ENCODE measurements at places on chromosomes 11 and 22.

DNA sequence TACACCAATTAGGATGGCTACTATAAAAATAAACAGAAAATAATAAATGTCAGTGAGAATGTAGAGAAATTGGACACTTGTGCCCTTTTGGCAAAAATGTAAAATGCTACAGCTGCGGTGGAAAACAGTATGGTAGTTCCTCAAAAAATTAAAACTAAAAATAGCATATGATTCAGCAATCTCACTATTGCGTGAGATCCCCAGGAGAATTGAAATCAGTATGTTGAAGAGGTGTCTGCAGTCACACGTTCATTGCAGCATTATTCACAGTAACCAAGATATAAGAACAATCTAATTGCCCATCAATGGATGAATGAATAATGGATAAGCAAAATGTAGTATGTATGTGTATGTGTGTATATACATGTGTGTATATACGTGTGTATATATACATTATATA lies 6.8 kb downstream of the OR52N2 start:
- DNase-seq, result no peak

- no peak for DNase-seq
Observed at GRCh38 chr11:59944720-59945119, 6.5 kb downstream of the OOSP1 start.

DNA sequence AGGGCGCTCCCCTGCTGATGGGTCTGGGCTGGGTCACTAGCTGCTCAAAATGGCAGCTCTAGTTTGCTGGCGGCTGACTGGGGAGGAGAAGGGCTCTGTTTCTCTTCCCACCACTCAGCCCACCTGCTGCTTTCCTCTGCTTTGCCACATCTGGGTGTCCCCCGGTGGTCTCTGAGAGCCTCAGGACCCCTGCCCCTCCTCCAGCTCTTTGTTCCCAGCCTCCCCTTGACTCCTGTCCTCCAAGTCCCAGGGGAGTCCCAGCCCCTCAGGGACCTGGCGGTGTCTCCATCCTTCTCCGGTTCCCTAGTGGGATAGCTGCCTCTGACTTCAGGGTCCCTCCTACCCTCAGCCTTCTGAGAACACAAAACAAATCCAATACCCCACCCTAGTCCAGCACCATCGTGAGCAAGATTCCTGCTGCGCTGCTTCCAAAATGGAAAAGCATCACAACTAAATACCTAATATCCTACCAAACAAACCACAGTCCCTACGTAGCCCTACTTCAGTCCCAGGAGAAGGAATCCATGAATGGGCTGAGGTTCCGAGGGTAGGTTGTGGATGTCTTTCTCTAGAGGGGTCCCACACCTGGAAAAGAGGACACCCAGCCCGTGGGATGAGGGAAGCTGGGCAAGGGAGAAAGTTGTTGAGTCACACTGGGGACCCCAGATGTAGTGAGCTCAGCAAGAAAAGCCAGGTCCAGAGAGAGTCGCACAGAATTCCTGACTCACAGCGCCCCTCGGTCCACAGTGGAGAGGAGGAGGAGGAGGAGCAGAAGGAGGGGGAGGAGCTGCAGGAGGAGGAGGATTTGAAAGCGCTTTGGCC lies 45.0 kb upstream of the NNMT start:
- DNase-seq, result no peak

- DNase-seq, result no peak
Observed at GRCh38 chr11:1111545-1112212, 37.0 kb downstream of the MUC2 start.

DNA sequence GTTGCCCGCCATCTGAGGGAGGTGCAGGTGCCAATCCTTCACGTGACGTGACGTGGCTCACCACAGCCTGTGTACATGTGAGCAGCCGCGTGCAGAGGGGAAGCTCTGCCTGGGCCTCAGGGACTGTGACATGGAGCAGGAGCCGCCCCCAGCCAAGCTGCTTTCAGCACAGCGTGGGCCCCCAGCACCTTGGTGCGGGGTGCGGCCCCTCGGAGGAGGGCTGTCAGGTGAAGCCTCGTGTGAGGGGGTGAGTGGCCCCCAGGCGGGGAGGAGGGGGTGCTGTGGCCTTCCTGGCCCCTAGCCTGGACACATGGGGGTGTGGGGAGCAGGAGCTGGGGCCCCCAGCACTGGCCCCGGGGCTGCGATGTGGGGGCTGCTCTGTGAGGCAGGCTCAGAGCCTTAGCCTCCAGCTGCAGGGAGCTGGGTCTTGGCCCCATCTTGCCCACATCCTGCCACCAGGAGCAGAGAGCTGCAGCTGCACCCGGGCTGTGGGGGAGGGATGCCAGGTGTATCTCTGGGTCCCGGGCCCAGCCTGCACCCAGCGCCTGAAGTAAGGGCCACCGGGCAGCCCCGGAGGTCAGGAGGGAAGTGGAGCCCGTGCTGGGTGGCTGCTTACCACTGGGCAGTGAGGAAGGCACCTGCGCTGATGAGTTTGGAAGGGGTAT lies at the start of gene ADORA2A:
Gene ADORA2A (plus strand): TSS at position 100 of the 665 bp plus-strand sequence. CDS start 5,806 bp downstream, outside the sequence.
- DNase-seq, result peak; percentile 80

DNA sequence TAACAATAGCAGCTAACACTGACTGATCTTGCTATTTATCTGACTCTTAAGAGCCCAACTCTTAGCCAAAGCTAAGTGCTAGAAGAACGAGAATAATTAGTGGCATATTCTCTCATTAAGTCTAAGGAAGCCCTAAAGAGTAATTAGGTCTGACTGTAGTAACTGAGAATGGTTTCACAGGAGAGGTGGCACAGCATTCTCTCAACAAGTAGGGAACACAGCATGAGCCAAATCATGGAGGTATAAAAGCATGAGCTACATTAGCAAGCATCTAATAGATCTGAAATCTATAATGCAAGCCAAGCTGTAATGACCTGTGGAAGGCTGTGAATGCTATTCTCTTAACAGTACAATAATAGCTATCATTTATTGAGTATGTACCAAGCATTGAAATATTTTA lies 230.6 kb downstream of the TTC28 start:
- no peak for DNase-seq

GRCh38 chr22:31753005-31753633 lies 700 bp upstream of the DEPDC5 start:
- no peak for DNase-seq

DNA sequence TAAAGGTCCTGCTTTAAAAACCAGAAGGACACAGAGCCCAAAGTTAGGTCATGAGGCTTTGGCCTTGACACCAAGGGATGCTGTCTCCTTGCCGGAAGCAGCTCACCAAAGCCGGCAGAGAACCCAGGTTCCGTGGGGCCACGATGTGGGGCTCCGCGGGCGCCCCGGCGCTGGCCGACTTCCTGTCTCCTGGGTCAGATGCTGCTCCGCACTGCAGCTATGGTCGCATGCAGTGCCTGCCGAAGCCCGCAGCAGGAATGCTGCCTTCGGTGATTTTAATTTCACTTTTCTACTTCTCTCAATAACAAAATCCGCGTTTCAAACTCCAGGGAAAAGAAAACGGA lies 454 bp upstream of the OTUB1 start:
- DNase-seq, result peak; percentile 72

- DNase-seq, result no peak
Observed at GRCh38 chr11:70734379-70734778, 336.1 kb downstream of the CTTN start.

GRCh38 chr22:19663286-19663815 lies 51.0 kb upstream of the SEPTIN5 start:
- DNase-seq, result no peak

DNA sequence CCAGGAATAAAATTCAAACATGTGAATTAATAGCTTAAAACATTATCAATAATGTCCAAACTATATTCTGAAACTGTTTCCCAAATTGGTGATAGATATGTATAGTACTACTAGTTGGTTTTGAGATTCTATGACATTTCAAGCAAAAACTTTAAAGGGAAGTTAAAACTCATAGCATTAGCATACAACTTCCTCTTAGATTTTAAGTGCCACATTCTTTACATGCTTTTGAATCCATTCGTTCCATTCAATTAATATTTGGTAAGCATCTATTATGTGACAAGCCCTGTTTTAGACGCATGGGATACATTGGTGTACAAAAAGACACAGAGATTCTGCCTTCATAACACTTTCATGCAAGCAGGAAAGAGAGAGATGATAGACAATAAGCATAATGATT lies 8.9 kb downstream of the PATL1 start:
- no peak for DNase-seq

GRCh38 chr11:65538232-65538914 lies 13.5 kb downstream of the SCYL1 start:
- DNase-seq, result no peak

DNA sequence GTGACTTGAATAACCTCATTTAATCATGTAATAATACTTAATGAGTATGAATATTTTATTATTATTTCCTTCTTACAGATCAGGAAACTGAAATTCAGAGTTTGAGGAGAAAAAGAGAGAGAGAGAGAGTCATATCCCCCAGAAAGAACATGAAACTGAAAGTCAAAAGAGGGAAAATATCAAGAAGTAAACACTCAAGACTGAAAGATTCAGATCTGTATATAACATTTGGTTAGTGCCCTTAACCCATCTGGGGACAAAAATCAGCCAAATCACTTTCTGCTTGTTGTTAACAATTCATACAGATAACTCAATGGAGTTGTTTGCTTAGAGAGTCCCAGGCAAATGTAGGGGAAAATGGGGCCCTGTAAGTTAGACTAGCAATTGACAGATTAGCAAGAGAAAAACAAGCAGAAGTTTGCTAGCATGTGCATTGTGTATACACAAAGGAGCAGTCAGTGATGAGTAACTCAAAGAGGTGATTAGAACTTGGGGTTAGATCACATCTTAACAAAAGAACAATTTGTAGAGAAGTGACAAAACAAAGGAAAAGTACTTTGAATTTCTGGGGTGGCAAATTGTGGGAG lies 25.9 kb upstream of the MMP13 start:
- DNase-seq, result no peak

GRCh38 chr22:20403779-20404140 lies 9.8 kb downstream of the ZNF74 start:
- DNase-seq, result no peak

- peak; percentile 26 for DNase-seq
Observed at GRCh38 chr11:78081583-78081982, 1.9 kb upstream of the NDUFC2 start.

DNA sequence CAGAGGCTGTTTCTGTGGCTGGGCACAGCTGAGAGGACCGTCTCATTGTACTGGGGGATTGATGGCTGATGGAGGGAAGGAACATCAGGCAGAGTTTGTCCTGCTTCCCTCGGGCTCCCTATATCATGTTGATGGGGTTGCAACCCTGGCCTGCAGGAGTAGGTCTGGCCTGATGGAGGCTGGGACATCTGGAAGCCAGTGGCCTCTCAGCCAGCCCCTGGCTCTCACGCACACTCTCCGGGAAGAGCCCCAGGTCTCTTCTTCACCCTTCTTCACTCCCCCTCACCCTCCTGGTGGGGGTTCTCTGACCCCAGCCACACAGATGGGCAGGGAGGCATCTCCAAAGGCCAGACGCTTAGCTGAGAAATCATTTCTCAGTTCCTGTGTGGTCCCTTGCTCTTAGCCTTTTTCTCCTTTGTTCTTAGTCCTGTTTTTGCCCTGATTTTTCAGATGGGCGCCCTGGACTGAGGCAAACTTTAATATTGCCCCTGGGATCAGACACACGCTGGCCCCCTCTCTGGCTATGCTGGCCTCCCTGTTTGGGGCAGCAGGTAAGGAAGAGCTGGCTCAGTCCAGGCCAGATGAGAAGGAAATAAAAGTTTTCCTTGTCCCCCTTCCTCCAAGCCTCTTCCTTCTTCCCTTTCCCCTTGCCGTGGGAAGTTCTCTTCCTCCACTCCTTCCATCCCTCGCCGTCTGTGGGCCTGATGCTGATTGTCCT lies 13.9 kb upstream of the ANO1 start:
- no peak for DNase-seq

DNA sequence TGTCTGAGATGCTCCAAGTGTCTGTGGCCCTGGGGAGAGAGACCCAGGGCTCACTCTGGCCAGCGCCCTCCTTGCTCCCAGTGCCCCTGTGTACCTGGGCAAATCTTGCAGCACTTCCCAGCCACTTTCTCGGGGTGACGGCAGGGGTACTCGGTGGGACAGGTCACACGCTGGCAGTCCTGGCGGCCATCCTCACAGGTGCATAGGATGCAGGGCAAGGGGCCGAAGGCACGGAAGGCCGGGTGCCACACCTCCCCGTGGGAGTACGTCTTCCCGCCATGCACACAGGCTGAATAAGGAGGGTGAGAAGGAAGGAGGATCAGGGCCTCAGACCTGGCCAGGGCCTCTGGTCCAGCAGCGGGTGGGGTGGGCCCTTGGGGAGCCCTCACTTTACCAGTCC lies 28.0 kb downstream of the CHRDL2 start:
- DNase-seq, result no peak

DNA sequence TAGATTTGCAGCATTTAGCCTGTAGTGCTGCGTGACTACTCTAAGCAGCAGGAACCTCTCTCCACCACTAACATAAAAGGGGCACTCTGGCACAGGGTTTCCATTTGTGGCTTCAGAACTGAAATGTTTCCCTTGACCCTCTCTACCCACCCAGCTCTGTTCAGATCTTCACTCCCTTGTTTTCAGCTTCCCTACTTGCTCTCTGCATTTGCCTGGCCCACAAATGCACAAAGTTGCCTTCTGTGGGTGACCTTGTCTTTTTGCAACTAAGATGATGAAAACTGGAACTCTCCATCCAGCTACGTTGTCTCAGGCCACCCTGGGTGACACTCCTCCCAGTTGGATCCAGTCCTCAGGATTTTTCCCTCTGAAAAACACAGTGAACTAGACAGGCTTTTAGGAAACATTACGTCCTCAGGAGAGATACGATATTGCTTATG lies 19.8 kb upstream of the PSMA1 start:
- DNase-seq, result no peak

GRCh38 chr22:24189249-24190158 lies 8.2 kb downstream of the SUSD2 start:
- DNase-seq, result no peak

GRCh38 chr11:65014726-65015227 lies 817 bp downstream of the ARL2 start:
- DNase-seq, result no peak

Data from CD8-positive, alpha-beta memory T cell (primary cell).